Naive thymus-derived CD4-positive, alpha-beta T cell (primary cell): ENCODE measurements at places on chromosomes 7 and 10.

DNA sequence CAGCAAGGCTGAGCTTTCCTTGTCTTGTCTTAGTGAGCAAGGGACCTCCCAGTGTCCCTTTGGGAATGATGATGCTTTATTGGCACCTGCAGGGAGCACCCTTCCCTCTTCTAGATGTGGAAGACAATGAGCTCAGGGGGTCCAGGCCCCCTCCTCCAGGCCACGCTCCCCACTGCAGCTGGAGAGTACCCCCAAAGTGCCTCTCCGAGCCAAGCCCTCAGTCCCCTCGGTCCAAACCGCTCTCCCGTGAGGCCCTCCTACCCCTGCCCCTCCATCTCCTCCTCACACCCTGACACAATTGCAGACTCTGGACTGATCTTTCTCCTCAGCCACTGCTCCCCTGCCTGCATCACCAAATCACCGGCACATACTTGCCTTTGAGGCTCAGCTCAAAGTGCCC is 16.7 kb downstream of the RBP3 start:
- DNase-seq: no peak
- no peaks in the 10 kb centered on the region for H3K36me3 ChIP-seq
- H3K4me3 ChIP-seq: no peak overlapping the region
- H3K27ac ChIP-seq: no peak overlapping the region
- H3K4me1 ChIP-seq: no peaks in the 10 kb centered on the region

DNA sequence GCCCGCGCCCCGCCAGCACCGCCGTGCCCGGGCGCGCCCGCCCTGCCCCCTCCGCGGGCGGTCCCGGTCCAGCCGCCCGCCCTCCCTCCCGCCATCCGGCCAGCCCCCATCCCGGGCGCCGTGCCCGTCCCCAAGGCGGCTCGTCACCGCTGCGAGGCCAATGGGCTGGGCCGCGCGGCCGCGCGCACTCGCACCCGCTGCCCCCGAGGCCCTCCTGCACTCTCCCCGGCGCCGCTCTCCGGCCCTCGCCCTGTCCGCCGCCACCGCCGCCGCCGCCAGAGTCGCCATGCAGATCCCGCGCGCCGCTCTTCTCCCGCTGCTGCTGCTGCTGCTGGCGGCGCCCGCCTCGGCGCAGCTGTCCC is at the start of gene HTRA1:
TSS of gene HTRA1 (plus strand) at position 187 of the 362 bp plus-strand sequence. CDS start at position 287, 100 bp downstream.
- peaks cover 13% of the 10 kb centered on the region for H3K27me3 ChIP-seq
- peak within 1 kb of the TSS; percentile 39 for H3K4me3 ChIP-seq
- H3K27ac ChIP-seq: no peak within 1 kb of the TSS
- H3K4me1 ChIP-seq: no peaks in the 10 kb centered on the region
- DNase-seq: no peak

GRCh38 chr10:86439544-86439943 is 72.9 kb upstream of the GRID1 start:
- H3K27ac ChIP-seq: no peak overlapping the region
- peaks cover 20% of the 10 kb centered on the region for H3K36me3 ChIP-seq
- no peak for DNase-seq
- no peaks in the 10 kb centered on the region for H3K27me3 ChIP-seq

DNA sequence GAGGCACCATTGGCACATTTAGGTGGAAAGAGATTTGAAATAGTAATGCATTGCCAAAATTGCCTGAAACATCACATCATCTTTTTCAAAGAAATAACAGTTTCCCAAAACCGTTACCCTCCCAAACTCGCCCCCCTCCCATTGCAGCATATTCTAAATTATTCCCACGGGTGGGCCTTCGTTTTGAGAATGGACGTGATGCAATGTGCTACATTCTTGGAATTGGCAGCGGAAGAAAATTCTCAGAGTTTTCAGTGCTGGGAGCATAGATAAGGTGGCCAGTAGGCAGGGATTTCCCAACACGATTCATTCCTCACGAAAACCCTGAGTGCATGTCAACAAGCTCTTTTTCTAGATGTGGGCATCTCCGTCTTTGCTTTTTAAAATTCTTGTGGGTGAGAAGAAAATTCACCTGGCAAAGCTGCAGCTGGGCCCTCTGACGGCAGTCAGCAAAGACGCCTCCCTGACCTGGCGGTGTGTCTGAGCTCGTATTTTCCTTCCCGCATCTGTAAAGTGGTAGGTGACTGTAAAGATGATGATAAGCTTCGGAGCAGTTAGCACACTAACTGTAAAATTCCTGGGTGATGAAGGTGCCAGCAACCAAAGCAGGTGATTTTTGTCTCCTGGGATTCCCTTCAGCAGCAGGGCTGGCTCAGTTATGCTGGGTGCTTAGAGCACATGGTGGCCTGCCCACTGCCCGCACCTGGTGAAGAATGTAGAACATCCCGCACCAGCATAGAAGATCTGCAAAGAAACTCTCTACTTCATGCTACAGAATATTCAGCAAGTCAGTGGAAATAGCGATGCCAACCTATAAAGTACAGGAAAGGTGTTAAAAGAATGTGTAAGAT is 141.9 kb upstream of the KLF6 start:
- no peak overlapping the region for H3K27ac ChIP-seq
- no peak overlapping the region for H3K4me3 ChIP-seq
- DNase-seq: no peak
- H3K27me3 ChIP-seq: no peaks in the 10 kb centered on the region
- H3K4me1 ChIP-seq: no peaks in the 10 kb centered on the region
- H3K36me3 ChIP-seq: no peaks in the 10 kb centered on the region

DNA sequence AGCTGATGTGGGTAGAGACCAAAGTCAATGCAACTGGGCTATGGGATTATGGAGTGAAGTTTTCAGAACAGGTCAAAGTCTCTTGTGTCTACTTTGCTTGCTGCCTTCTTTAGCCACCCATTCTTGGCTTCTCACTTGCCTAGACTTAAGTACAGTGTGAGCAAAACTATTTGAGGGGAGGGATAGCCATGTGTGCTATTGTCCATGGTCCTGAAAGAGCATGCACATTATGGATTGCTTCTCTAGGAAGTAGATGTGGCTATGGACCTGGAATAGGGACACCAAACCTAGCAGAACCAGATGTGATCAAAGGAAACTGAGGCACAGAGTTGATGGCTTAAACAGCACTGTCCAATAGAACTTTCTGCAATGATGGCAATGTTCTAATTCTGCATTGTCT is 81.9 kb upstream of the ZNF800 start:
- no peak overlapping the region for H3K27ac ChIP-seq
- H3K4me3 ChIP-seq: no peak overlapping the region
- H3K36me3 ChIP-seq: no peaks in the 10 kb centered on the region
- DNase-seq: no peak

DNA sequence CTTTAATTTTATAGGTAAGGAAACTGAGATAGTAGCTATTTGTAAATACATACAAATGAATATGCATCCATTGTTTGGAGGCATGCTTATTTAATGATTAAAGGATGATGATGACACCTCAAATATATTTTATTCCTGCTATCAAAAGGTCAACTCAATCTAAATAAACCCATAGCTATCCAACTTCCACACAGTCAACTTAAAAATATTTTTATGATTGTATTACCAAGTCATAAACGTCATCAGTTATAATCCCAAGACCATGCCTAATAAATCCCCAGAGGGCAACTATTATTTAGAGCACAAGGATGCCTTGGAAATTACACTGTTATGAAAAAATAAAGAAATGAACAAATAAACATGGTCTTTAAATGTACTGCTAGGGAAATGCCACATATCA is 102.1 kb downstream of the MPP7 start:
- DNase-seq: no peak
- H3K27me3 ChIP-seq: no peaks in the 10 kb centered on the region
- H3K4me3 ChIP-seq: no peak overlapping the region

DNA sequence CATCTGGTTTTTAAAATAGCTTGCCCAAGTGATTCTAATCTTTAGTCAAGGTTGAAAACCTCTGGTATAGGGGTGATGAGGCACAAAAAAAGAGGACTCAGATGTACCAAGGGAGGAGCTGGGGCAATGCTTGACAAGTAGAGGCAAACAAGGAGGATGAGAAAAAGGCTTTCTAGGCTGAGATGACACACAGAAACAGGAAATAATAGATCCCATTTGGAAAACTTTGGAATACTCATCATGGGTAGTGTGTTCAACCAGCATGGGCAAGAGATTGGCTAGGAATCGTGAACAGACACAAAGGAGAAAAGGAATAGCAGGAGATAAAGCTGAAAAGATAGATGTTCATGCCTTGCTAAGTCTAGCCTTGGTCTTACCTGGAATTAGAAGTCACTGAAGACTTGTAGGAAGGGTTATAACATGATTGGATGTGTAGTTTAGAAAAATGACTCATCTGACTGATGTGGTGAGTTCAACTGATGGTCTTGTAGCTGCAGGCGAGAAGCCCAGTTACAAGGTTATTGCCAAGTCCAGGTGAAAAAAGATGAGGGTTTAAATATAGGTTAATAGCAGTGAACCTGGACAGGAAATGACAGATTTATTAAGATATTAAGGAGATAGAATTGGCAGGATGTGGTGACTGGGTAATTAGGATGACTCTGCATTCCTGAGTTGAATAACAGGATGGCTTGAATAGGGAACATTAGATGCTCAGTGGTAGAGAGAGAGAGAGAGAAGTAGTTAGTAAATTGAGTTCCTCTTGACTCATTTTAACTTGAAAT is 214.0 kb upstream of the LRGUK start:
- no peaks in the 10 kb centered on the region for H3K27me3 ChIP-seq
- no peaks in the 10 kb centered on the region for H3K36me3 ChIP-seq
- no peaks in the 10 kb centered on the region for H3K4me1 ChIP-seq
- no peak overlapping the region for H3K27ac ChIP-seq
- H3K4me3 ChIP-seq: no peak overlapping the region

- no peak overlapping the region for H3K4me3 ChIP-seq
- no peak overlapping the region for H3K27ac ChIP-seq
- no peaks in the 10 kb centered on the region for H3K27me3 ChIP-seq
- no peak for DNase-seq
- H3K36me3 ChIP-seq: no peaks in the 10 kb centered on the region
Measured at GRCh38 chr10:77196614-77197013, 441.0 kb downstream of the KCNMA1 start.

DNA sequence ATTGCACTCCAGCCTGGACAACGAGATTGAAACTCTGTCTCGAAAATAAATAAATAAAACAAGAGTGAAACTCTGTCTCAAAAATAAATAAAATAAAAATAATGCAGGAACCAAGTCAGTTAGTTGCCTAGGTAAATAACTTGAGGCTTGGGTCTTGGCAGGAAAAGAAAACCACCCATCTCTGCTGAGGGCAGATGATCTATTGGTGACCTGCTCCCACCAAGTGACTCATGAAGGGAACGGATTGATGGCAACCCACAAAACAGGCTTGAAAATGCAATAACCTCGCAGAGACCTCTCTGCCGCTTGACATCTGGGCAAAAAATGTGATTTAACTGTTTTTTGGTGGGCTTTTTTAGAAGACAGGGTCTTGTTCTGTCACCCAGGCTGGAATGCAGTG is 86.6 kb downstream of the CALN1 start:
- H3K4me1 ChIP-seq: no peaks in the 10 kb centered on the region
- H3K27me3 ChIP-seq: no peaks in the 10 kb centered on the region
- DNase-seq: no peak
- no peaks in the 10 kb centered on the region for H3K36me3 ChIP-seq

- H3K36me3 ChIP-seq: no peaks in the 10 kb centered on the region
- H3K4me1 ChIP-seq: no peaks in the 10 kb centered on the region
- peak overlapping the region; percentile 88 for H3K4me3 ChIP-seq
- H3K27ac ChIP-seq: peak overlapping the region; percentile 93
Measured at GRCh38 chr7:22854158-22855048, 31.8 kb upstream of the TOMM7 start.

GRCh38 chr10:112775892-112776674 is 174.0 kb upstream of the TCF7L2 start:
- no peak overlapping the region for H3K4me3 ChIP-seq
- no peak overlapping the region for H3K27ac ChIP-seq
- H3K36me3 ChIP-seq: no peaks in the 10 kb centered on the region
- no peak for DNase-seq
- no peaks in the 10 kb centered on the region for H3K27me3 ChIP-seq

DNA sequence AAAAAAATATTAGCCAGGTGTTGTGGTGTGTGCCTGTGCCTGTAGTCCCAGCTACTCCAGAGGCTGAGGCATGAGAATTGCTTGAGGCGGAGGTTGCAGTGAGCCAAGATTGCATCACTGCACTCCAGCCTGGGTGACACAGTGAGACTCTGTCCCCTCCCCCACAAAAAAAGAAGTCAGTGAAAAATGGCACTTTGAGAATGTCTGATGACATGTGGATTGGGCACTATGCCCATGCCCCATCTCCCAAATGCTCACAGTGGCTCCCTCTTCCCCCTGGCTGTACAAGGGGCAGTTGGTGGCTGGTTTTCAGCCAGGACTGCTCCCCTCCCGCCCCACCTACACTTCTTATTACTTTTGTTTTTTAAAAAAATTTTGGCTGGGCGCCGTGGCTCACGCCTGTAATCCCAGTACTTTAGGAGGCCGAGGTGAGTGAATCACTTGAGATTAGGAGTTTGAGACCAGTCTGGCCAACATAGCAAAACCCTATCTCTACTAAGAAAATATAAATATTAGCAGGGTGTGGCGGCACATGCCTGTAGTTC is 26.1 kb downstream of the IL15RA start:
- DNase-seq: no peak
- no peaks in the 10 kb centered on the region for H3K36me3 ChIP-seq

DNA sequence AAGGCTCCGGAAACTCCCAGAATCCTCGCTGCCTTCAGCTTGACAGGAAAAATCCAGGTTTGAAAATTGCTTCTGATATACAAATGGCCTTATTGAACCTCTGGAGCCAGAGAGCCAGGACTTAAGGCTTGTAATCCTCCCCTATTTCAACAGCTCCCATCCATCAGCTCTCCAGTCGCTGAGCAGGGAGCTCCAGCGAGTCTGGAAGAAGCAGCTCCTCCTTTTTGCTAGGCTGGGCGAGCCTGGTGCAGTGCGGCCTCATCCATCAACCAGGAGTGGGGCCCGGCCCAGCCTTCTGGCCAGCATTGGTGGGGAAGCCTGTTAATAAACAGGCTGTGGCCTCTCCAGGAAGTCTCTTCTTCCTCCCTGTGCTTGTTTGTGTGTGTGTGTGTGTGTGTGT is 424.4 kb downstream of the TCERG1L start:
- H3K36me3 ChIP-seq: no peaks in the 10 kb centered on the region
- no peak for DNase-seq
- H3K4me3 ChIP-seq: no peak overlapping the region
- H3K4me1 ChIP-seq: no peaks in the 10 kb centered on the region
- H3K27me3 ChIP-seq: no peaks in the 10 kb centered on the region

DNA sequence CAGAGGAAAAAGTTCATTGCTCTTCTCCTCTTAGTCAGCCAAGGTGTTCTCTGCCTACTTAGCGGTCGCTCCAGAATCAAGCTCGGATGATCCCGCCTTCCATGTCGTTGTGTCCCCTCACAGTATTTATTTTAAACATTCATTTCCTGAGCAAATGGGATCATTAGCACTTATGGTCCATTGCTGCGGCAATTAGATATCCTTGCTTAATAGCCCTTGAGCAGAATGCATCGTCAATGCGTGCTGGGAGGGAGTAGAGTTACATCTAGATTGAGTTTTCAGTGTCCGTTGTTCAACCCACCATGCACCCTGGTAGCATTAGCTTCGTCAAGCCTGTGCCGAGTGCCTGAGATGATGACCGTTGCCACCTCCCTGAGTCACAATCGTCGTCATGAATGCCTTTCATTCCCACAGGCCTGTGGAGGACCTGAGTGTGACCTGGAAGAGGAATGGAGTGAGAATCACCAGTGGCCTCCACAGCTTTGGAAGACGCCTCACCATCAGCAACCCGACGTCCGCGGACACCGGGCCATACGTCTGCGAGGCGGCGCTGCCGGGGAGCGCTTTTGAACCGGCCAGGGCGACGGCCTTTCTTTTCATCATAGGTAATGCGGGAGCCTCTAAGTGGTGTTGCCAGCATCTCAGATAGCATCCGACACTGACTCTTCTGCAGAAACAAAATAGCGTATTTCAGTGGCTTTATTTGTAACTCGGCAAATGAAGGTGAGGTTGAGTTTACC is 650.4 kb downstream of the SDK1 start:
- H3K27me3 ChIP-seq: no peaks in the 10 kb centered on the region
- no peak overlapping the region for H3K27ac ChIP-seq
- H3K4me1 ChIP-seq: no peaks in the 10 kb centered on the region
- H3K36me3 ChIP-seq: no peaks in the 10 kb centered on the region
- no peak overlapping the region for H3K4me3 ChIP-seq
